Suprapubic skin (tissue), 4 donors: ENCODE measurements at places on chromosomes 3 and 15.
A peak's percentile ranks its signal among the peaks of the same experiment; 100 is the strongest.

DNA sequence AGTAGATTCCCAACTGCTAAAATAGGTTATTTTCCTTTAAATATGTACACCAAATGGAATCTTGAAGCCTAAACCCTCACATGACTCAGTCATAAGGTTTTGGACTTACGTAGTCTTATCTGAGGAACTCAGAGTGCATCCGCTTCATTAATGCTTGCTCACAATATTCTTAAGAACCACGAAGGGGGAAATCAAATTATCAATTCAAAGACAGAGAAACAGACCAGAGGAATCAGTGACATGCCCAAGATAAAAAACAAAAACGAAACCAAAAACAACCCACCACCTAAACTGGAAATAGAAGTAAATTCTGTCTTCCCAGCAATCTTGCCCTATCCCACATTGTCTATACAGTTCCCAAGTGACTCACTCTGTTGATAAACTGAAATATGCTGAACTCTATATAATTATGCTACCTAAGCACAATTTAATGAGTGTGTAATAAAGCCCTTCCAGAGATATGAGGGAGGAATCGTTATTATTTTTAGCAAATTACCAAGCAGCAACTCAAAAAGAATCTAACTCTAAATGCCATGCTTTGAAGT is 135.4 kb upstream of the CBLB start:
- DNase-seq, result no peak

DNA sequence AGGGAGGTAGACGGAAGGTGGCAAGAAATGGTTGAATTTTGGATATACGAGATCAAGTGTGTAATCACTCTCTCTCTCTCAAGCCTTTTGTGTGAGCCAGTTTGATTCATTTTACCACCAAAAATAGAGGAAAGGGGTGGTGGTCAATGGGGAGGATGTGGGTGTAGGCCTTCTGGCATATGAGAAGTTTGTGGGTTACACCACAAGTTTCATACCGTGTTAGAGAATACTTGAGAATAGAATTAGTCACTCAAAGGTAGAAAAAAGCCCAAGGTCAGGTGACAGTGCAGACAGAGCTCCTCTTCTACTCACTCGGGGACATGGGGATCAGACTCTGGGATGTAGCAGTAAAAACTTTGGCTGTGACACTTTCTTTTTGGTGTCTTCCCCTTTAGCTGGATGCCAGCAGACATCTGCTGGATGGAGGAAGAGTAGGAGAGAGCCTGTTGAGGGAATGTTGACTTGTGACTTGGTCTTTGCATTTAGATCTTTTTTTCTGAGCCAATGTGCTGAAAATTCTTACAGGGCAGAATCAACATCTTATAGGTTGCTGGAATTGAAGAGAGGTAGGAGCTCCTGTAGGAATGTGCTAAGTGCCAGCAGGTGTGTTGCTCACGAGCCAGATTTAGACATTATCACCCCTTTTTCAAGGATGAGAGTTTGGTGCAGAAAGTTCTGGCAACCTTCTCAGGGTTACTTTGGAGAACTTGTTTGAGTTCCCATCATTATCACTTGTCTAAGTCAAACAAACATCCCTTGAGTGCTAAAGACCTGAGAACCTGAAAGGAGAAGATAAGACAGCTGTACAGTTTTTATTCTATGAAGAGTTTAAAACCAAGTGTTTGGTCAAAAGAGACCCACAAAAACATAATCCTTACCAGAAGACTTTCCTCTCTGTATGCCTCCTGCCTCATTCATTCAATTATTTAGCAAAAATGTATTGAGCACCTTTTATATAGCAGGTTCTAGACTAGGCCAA is 43.9 kb upstream of the RYK start:
- no peak for DNase-seq

DNA sequence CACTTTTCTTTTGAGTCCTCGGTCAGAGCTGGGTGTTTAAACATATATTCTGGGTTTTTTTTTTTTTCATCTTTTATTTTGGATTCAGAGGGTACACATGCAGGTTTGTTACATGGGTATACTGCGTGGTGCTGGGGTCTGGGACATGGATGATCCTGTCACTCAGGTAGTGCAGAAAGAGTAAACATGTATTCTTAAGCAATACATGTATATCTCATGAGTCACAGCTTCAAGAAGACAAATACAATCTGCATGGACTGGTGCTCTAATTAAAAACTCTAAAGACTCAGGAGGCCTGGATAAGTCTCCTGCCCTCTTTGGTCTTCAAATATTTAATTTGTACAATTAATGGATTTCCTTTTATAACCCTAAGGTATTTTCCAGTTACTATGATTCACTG is 50.6 kb upstream of the PHLDB2 start:
- no peak for DNase-seq

- peak; percentile 68 for DNase-seq
Observed at GRCh38 chr3:151086484-151087456, 1.3 kb downstream of the MED12L start.

GRCh38 chr3:72171946-72172345 is 387.0 kb upstream of the PROK2 start:
- DNase-seq, result no peak

DNA sequence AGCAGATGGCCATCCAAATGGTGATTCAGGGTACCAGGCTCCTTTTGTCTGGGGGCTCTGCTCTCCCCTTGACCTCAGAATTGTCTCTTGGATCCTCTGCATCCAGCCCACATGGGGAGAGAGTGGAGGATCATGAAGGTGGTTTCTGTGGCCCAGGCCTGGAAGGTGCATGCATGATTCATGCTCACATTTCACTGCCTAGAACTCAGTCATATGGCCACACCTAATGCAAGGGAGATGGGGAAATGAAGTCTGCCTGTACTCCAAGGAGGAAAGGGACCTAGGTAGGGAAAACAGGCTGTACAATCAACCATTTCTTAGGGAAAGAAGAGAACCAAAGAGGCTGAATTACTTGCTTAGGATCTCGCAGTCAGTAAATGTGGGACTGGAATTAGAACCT is 15.1 kb downstream of the HRG start:
- DNase-seq, result no peak

DNA sequence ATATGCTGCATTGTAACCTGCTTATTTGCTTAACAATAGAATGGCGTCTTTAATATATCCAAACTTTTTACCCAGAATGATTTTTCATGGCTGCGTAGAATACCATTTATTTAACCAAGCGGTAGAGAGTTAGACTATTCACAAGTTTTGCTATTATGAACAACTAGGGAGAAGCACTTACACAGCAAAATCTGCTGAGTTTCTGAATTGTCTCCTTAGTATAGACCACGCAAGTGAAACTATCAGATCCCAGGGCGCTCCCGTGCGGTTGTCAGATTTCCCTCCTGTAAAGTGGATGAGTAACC is 12.6 kb upstream of the ADPGK start:
- no peak for DNase-seq

GRCh38 chr3:42184651-42185443 is 81.1 kb downstream of the CCK start:
- peak; percentile 68 for DNase-seq

- DNase-seq, result no peak
Observed at GRCh38 chr3:21573291-21573690, 177.7 kb downstream of the ZNF385D start.

DNA sequence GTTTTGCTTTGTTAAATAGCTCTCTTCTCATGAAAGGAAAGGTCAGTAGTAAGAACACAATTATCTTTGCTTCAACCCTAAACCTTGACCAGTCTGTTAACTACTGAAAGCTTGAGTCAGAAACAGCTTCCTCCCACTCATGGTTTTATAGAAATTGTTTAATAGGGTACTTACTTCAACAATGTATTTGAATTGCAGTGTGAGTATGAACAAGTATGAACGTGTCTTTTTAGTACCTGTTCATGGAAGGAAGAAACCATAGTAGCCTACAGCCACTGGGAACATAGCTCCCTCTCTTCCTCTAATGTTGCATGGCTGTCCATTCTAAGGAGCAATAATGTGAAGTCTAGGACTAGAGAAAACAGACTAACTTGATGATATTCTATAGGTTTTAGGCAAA is 311.0 kb downstream of the MCTP2 start:
- no peak for DNase-seq

DNA sequence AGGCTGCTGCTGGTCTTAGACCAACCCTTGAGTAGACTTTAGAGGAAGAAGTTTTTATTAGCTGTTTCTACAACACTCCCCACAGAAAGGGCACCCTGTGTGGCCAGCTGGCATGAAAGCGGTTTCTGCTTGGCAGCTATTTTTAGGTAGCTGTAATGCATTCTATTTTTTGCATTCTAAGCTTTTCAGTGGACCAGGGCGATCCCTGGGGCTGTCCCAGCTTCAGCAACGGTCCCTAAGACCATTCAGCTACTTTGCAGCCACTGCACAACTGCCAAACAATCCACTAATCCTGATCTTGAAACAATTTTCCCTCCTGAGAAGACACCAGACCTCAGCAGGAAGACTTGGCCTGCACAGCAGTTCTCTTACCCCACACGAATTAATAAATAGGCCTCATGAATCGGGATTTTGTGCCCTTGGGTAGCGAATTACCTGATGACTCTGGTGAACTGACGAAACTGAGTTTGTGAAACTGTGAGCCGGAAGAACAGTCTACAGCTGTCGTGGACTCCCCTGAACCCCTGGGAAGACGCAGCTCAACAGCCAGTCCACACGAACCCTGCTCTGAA is 14.6 kb upstream of the TFRC start:
- peak; percentile 58 for DNase-seq

DNA sequence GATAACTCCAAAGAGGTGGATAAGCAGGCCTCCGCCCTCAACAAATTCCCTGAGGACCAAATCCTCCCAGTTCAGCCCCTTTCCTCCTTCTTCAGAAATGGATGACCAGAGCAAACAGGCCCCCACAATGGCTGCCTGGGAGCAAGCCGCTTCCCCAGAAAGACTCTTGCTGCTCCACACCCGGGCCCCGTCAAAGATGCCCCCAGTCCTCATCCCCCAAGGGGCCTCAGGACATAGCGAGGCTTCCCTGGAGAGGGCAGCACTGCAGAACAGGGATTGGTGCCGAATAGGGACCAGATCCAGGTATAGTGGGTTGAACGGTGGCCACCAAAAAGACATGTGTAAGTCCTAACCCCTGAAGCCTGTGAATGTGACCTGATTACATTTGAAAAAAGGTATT is 502.3 kb downstream of the SHQ1 start:
- DNase-seq, result no peak

GRCh38 chr3:37519236-37519635 is 342.4 kb upstream of the CTDSPL start:
- no peak for DNase-seq

DNA sequence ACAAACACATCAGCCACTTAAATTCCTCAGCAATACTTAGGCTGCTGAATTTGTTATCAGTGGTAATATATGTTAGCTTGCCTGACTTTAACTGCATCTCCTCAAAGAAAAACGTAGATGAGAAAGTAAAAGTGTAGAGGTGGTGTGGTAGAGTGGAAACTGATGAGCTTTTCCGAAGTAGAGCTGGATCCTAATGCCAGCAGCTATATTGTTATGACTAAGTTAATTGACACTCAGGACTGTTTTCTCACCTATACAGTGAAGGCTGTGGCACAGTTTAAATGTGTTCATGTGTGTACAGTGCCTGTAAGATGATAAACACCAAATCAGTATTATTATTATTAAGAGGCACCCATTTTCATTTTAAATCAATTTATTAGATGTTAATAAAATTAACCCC is 174.9 kb downstream of the TNIK start:
- no peak for DNase-seq

- DNase-seq, result no peak
Observed at GRCh38 chr3:11371747-11372146, 99.5 kb downstream of the ATG7 start.

DNA sequence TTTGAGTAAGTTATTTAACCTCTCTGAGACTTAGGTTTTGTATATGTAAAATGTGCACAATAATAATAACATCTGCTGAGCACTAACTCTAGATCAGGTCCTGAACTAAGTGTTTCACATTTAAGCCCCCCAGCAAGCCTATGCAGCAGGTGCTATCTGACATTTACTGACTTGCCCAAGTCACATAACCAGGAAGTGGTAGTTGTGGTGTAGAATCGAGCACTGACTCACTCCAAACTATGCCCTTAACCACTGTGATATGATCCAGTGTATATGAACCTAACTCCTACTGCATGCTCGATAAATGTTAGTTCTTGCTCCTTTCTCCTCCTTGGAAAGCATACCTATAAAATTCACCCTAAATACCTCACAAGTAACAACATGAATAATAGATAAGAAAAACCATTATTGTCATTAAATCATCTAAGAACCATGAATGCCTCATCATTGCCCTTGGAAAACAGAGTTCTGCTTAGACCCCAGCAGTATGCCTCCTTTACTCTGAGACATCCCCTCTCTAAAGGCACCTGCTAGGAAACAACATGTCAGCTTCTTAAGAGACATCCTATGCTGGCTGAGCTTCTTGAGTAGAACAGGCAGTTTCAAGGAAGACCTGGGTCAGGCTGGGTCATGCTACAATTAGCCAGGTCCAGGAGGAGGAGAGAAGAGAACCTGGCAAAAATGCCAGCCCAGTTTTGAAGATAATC is 3.0 kb upstream of the SHC4 start:
- DNase-seq, result no peak

DNA sequence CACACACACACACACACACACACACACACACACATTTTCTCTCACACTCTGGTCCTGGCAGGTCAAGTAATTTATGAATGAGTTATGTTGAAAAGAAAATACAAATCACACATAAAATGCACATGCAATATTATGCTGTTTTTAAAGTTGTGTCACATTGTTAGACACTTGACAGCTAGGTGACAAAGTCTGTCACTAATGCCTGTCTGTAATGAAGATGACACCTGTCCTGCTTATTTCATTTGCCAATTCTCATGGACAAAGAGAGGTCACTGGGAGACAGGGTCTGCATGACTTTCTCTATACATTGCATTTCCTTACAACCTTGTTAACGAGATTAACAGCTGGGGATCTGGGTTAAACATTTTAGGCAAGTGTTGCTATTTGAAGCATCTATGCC is 71.2 kb downstream of the ARPP21 start:
- DNase-seq, result no peak

DNA sequence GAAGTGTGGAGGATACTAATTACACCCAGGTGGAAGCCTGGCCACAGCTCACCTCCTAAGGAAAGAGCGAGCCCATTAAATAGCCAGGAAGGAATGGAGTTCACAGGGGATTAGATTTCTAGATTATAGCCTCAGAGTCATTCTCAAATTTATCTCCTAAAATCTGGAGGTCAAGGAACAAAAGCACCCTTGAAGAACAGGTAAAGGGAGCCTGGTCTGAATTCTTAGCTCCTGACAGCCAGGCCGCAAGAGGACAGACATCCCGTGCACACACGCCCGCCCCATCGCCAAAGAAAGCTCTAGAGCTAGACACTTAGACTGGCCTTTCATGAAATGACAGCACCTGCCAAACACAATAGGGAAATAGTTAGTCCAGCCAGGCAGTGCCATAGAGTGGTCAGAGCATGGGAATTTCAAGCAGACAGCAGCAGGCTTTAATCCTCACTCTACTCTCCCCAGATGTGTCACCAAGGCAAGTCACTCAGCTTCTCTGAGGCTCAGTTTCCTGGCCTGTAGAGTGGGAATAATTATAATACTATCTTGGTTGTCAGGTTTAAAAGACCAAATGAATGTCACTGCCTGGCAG is 59.2 kb downstream of the LIPC start:
- no peak for DNase-seq

- DNase-seq, result no peak
Observed at GRCh38 chr3:115270849-115271248, 123.8 kb upstream of the ZBTB20 start.

- no peak for DNase-seq
Observed at GRCh38 chr15:52466134-52466701, 62.5 kb downstream of the MYO5A start.

- no peak for DNase-seq
Observed at GRCh38 chr15:80203361-80203885, 48.6 kb downstream of the CTXND1 start.

- no peak for DNase-seq
Observed at GRCh38 chr3:143081844-143082778, 37.5 kb upstream of the CHST2 start.
